ENCODE measurements at places on chromosomes 4 and X. TPM values are rescaled to one million over a fixed set of nuclear protein-coding genes. Genes with fewer than 3 reads are reported as not detected.
A peak's percentile ranks its signal among the peaks of the same experiment; 100 is the strongest.

DNA sequence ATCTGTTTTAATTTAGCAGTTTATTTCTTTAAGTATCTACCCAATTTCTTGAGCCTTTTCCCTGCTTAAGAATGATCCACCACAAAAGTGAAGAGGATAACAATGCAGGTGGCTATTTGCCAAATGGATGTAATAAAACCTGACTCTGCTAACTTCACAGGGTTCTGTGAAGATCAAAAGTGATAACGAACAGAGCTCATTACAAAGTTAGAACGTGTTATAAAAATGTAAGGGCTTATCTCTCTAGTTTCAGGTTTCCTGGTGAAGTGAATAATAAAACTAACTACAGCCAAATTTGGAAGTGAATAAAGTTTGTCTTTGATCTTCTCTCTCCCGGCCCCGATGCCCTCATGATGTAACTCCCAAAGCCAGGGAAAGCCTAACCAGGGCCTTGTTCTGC is 497.9 kb downstream of the SMARCA1 start:
- no peak for DNase-seq

Gene TMEM192
- total RNA-seq = 12.5 TPM

DNA sequence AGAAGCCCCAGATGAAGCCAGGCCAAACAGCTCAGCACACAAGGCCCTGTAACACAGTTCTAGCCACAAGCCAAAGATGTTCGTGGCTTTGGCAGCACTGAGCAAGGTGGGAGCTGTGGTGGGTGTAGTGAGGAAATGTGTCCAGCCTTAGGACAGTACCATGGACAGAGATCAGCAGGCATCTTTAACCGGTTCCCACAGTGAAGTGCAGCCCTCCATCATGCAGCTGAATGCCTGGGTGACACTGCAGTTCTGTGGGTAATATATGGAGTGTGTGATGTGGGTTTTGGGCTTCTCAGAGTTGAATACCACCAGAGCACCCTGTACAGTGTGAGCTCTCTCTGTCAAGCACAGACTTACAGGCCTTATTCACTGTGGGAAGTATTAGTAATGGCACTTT is 6.0 kb upstream of the NEXMIF start:
- no peak for DNase-seq

GRCh38 chr4:84085986-84086385 is 413.1 kb downstream of the NKX6-1 start:
- DNase-seq = no peak

Gene AMMECR1
- 11.2 TPM for total RNA-seq

Gene IQSEC2
- 17.0 TPM for total RNA-seq

DNA sequence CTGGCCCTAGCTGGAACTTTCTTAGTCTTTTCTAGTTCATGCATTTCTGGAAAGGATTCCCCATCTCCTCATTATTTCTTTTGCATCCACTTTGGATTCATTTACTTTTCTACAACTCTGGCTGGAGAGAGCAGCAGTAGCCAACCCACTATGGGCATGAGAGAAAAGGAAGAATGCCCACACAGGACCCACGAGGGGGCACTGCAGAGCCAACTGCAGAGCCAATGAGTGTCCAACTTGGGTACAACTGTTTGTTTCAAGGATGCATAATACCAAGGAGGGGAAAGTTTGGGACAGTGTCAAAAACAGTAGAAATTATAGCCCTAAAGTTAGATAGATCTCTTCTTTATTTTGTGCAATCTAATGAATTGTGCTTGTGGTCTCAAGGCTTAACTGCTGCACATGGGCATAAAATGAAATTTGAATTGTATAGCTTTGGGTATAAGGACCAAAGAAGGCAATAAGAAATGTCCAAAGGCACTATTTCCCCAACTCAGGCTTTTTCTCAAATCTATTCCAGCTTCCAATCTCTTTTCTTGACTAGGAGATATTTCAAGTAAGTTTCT is 230.6 kb downstream of the NSUN7 start:
- DNase-seq = peak; percentile 37

- no peak for DNase-seq
Observed at GRCh38 chr4:88745581-88746163, 48.0 kb upstream of the NAP1L5 start.

- DNase-seq = no peak
Observed at GRCh38 chrX:70264784-70265183, 3.4 kb upstream of the ARR3 start.

GRCh38 chrX:96987228-96987627 is 103.5 kb downstream of the RPA4 start:
- peak; percentile 49 for DNase-seq

- no peak for DNase-seq
Observed at GRCh38 chr4:128232719-128233118, 54.9 kb downstream of the PGRMC2 start.

GRCh38 chrX:137549073-137549472 is 16.9 kb upstream of the ZIC3 start:
- no peak for DNase-seq

- DNase-seq = no peak
Observed at GRCh38 chr4:477686-478085, 21.3 kb downstream of the ZNF721 start.

Gene SEC24D
- total RNA-seq = 71.4 TPM

DNA sequence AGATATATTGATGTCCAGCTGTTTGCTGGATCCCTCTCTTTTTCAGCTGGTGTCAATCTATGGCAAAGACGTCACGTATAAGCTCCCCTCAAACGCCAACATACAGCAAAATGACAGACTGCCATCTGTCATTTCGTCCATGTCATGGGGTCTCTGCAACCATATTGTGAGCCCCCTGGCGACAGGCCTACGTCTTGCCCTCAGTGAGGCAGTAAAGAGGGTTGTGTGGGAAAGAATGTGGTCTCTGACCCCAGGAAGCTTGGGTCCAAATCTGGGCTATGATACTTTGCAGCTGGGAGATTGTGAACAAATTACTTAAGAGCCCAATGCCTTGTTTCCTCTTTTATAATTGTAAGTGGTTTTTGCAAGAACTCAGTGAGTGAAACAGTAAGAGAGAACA is 7.4 kb downstream of the SUPT20HL2 start:
- no peak for DNase-seq

DNA sequence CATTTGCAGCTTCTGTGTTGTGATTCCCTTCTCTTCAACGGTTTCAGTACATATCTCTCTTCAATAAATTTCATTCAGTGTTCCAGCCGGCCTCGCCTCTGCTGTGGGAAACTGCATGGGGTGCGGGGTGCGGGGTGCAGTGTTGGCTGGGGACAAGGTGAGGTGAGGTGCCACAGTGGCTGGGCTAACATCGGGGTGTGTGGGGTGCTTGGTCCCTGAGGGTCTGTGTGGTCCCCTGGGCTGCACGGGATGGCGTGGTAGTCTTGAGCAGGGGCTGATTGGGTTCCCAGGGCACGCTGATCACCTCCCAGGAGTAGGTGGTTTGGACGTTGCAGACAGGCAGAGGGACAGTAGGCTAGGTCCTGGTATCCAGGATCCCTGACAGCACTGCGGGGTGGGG is 2.7 kb downstream of the PNMA6A start:
- DNase-seq = no peak

GRCh38 chr4:175811228-175811627 is 836 bp downstream of the GPM6A start:
- no peak for DNase-seq

Gene PDE6B
- total RNA-seq = 0.06 TPM

Gene MAGEB17
- total RNA-seq = 0.13 TPM

Gene TLR3
- total RNA-seq = 5.4 TPM

Gene FAM241A
- total RNA-seq = 1.5 TPM

Gene USP51
- total RNA-seq = 1.0 TPM

DNA sequence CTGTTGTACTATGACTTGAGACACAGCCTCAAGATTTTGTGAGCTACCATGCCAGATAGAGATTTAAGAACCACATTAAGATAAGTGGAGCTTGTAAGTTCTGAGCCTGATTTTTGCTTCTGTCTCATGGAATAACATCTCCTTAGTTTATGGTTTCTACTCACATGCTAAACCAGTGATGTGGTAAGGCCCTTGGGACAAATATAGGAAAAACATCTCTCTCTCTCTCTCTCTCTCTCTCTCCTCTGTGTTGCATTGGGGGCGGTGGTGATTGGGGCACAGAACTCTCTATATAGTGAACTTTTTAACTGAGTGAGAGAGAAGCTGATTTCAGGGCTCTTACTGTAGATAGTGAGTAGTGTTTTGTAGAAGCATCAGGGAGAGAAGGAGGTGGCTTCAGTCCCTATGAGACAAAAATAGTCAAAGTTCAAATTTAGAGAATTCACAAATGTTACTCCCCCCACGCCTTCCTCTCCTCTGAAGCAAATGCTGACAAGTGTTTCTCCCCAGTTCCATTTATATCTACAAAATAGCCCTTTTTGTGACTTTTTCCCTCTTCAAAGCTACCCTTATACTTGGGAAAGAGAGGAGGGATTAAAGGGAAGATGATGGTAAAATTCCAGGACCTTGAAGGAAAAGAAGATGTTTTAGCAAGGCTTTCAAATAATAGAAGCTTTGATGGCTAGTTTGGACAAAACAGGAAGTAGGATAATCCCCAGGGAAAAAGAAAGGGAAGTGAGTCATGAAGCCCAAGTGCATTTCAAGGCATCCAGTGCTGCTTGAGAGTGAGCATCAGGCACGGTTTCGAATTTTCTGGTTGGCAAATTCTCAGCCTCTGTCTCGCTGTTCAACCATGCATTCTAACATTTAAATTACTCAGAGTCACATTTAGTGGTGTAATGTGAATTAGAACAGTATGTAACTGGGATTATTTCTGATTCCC is 134.3 kb upstream of the AP1S2 start:
- DNase-seq = peak; percentile 78

DNA sequence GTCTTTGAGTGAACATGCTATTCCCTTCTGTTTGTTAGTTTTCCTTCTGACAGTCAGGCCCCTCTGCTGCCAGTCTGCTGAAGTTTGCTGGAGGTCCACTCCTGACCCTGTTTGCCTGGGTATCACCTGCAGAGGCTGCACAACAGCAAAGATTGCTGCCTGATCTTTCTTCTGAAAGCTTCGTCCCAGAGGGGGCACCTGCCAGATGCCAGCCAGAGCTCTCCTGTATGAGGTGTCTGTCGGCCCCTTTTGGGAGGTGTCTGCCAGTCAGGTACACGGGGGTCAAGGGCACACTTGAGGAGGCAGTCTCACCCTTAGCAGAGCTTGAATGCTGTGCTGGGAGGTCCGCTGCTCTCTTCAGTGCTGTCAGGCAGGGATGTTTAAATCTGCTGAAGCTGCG is 456.9 kb upstream of the HTR2C start:
- DNase-seq = no peak

- no peak for DNase-seq
Observed at GRCh38 chrX:53481093-53481492, 46.9 kb upstream of the HSD17B10 start.

Measured in LHCN-M2 (cell line).